ENCODE measurements at places on chromosomes 6 and 20.

- DNase-seq, result no peak
Measured at GRCh38 chr20:36812594-36813463, 39.3 kb upstream of the DSN1 start.

GRCh38 chr6:90401933-90402830, 105.5 kb upstream of the BACH2 start:
- no peak for DNase-seq

DNA sequence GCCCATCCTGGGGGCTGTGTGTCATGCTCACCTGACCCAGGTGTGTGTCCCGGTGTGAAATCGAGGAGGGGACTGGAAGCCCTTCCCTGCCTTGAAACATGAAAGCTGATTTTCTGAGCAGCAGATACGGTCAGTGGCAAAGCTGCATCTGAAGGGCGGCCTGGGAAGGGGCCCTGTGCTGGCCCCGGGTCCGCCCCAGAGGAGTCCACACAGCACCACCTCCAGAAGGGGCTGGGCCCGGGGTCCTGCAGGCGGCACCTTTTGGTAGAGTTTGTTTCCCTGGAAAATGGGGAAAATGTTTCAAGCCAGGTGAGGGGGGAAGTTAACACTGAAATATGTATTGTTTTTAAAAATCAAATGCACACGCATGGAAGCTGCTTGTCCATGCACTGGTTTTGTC, 20.8 kb downstream of the UCKL1 start:
- DNase-seq, result no peak

- no peak for DNase-seq
Measured at GRCh38 chr6:100796049-100796823, 84.9 kb downstream of the ASCC3 start.

DNA sequence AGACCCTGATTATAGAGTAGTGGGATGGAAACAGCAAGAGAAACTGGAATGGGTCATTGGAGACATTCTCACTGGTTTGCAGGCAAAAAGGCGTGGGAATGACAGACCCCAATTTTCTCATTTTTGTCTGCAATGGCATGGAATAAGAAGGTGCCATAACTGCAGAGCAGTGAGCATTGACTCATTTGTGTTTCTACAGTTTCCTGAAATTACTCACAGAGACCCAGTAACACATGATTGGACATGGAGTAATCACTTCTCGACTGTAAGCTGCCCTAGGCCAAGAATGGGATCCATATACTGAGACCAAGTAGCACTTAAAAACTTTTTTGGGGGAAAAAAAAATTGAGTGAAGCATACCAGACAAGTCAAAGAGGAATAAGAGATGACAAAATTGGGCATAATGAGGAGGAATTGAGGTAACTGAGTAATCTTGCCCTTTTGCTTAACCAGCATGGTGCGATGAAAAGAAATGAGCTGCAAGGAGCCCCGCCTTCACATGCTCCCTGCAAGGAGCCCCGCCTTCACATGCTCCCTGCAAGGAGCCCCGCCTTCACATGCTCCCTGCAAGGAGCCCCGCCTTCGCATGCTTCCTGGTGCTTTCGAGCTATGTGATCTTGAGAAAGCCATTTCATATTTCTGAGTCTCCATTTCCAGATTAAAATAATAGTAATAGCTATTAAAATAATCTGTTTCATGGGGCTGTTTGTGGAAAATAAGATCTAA, 44.1 kb downstream of the NHSL1 start:
- DNase-seq, result no peak

DNA sequence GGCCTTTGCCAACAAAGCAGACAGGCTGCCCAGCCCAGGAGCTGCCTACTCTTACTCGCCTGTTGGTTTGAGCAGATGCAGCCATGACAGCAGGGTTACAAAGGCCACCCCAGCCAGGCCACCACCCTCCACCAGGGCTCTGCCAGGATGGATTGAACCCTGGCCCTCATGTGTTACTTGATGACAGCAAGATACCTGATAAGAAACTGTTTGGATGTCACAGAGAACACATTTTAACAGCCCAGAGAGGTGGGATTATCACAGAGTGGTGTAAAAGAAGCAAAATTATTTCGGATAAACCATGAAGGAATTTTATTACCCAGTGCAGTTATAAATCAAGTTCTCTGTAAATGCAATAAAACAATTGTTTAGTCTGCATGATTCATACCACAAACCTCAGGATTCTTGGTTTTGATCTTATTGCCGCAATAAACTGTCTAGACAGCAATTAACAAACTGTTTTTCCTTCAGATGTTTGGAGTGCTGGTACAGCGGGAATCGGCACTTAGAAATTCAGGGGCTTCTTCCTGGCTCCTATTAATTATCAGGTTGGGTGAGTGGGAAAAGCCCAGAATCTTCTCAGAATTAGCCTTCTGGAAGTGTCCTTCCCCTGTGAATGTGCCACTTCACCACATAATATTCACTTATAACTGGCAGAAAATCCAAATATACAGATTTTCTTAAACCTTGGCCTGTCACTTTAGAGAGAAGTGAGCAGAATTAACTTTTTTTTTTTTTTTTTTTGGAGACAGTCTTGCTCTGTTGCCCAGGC, 58.0 kb upstream of the SALL4 start:
- no peak for DNase-seq

DNA sequence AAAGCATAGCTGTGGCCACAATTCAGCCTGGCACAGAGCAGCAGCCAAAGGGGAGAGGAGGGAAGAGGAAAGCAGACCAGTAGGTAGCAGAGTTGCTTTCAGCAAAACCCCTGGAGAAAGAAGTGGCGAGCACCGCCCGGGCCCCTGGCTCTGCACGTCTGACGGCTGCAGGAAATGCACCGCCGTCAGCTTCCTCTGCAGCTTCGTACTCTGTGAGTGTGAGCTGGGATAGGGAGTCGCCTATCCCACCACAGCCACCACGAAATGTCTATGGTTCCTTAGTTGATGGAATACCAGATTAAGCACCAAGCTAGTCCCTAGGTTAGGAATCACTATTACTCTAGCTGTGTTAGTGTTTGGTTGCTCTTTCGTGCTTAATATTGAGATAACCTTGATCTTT, 79.9 kb upstream of the NAA20 start:
- DNase-seq, result no peak

DNA sequence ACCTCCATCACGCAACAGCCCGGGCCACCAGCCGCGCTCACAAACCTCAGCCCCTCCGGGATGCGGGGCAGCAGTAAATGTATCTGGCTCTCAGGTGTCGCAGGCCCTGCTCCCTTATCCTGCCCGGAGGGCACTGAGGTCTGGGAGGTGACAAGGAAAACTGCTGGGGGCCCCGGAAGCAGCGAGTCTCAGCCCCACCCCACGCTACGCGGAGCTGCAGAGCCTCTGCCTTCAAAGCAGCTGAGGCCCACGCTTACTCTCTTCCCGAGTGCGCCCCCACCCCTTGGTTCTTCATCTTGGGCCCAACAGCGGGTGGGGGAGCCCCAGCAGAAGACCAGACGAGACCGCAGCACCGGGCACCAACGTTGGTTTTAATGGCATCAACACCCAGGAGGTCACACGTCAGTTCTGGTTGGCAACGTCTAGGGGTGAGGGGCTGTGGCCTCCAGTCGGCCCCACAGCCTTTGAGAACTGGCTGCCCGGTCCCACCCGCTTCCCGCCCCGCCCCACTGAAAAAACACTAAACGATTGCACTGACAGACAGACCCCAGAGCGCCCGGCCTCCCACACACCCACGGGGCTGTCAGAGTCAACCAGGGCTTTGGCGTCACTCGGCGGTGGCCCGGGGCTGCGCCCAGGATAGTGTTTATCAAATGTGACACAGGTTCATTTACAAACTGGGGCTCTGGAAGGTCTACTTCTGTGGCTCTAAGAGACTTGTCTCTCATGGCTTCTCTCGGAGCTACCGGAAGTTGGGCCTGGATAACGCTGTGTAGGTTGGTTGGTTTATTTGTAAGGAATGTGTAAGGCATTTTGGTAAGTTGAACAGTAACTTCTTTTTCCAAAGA, 43.7 kb downstream of the DSTN start:
- no peak for DNase-seq

DNA sequence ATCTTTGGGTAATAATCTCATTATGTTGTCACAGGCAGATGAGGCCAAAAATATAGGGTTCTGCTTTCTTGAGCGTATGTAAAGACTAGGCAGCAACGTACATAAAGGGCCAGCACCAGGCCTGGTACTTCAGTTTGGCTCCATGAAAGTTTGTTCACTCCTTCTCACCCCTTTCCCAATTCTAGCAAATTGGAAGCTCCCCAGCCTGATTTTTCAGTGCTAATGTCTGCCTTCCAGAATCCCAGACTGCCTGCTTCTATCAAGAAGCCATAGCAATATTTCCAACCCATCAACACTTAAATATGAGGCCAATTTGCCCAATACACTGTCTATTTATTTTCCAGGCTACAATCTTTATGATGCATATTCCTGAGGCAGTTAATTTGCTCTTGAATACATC, 93.4 kb upstream of the PTPRT start:
- DNase-seq, result no peak

DNA sequence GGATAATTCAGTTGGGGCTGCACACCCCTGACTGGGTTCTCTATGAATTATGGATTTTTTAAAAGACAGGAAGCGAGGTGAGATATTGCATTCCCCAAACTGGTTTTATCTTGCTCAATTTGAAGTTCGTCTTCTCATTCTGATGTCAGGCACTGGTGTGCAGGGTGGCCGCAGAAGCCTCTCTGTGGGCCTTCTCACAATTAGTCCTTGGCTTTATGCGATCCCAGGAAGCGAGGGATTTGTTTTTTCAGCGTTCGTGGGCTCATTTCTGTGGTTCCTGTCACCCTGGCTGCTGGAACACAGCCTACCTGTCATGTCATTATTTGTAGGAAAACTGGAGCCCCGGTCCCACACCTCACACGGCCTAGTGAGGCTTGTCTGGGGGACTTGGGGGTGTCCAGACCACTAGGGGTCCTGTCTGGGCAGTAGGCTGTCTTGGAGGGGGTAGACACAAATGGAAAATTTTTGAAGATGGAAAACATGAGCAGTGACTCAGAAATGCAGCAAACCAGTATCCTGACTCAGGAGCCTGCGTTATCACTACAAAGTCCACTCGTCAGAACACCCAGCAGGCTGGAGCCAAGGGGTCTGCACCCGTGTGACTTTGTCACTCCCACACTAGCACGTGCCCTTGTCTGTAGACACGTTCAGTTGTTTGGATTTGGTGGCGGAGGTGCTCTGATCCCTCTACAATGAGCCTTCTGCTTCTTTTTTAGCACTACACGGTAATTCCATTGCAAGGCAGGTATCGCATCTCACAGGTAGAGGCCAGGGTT, 42.2 kb downstream of the GNAS-AS1 start:
- no peak for DNase-seq

DNA sequence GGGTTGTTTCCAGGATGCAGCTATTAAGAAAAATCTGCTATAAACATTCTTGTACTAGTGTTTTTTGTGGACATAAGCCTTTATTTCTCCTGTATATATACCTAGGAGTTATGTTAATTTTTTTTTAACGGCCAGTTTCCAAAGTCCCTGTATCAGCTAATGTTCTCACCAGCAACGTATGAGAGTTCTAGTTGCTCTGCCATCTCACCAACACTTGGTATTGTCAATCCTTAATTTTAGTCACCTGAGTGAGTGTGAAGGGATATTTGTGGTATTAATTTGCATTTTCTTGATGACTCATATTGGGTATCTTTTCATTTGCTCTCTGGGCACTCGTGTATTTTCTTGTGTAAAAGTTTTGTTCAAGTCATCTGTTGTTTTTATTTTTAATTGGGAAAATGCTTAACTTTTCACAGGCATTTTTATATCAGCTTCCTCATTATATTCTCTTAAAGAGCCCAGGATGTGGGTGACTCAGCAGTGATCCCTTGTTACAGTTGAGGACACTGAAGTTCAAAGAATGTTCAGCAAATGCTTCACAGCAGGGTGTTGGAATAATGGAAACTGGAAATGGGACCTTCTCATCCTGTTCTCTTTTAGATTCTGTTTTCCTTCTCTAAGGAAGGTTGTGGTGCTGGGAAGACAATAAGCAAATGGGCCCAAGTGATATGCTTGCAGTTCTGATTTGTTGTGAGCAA, 211.7 kb upstream of the PRND start:
- DNase-seq, result no peak

- no peak for DNase-seq
Measured at GRCh38 chr6:123829302-123829953, 25.8 kb downstream of the NKAIN2 start.

GRCh38 chr6:36035225-36035624, 7.6 kb downstream of the MAPK14 start:
- no peak for DNase-seq

DNA sequence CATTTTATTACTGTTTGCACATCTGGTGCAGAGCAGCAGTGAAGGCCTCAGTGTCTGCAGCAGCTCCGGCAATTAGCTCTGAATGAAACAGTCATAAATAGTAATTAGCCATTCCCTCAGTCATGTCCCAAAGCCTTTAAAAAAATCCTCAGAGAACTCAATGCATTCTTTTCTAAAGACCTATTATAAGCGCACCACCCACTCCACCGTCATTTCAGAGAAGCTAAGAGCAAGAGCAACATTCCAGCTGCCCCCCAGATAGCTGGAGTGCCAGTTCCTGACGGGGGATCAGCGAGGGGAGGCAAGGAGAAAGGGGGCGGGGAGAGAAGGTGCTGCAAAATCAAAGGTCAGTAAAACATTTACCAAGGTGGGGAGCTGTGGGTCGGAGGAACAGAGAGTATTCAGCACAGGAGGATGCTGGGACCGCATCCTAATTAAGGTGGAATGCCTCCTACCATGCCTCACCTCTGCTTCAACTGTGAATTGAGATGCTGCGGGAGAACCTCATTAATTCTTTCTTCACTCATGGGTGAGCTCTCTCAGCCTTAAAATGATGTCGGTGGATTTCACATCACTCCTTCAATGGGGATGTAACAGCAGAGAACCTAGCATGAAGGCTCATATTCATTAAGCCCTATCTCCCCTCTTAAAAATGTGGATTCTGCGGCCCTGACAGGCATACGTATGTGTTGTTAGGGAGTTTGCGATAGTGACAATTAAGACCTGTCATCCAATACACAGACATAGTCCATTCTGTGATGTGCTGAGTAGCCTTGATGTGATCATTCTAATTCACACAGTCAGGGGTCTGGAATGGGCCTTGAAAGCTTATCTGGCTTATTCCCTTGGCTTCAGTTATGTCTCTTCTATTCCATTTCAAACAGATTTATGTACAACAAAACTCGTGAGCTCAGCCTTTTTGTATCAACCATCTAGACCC, 469.5 kb upstream of the NRSN1 start:
- DNase-seq, result no peak

DNA sequence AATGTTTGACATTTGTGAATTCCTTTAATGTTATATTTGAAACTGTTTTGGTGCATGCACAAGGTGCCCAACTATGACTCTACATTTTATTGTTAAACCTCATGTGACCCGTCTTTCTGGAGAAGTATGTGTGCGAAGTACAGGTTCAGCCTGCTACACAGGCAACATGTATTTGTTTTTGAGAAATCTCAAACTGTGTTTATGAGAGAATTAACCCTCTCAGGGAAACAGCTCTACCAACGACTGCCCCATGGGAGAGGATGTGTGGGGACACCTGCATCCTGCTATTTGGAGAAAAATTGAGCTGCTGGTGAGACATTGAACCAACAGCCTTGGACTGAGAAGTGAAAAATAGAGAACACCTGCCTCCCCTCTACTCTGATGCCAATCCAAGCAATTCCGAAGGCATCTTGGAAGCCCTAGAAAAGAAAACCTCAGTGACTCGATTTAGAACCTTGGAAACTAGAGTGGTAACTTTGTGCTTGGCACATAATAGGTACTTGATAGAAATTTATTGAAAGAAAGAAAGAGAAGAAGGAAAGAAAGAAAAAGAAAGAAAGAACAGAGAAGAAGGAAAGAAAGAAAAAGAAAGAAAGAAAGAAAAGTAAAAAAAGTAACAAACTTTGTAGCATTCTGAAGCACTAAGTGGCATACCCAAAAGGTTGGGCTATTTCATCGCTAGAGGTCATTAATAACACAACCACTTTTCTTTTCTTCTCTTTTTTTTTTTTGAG, 2.9 kb upstream of the AKAP12 start:
- no peak for DNase-seq
